ENCODE measurements at places on chromosomes 11 and 22.
A peak's percentile ranks its signal among the peaks of the same experiment; 100 is the strongest.

- DNase-seq = peak; percentile 33
Measured at GRCh38 chr11:14644226-14645014, 816 bp downstream of the PDE3B start.

DNA sequence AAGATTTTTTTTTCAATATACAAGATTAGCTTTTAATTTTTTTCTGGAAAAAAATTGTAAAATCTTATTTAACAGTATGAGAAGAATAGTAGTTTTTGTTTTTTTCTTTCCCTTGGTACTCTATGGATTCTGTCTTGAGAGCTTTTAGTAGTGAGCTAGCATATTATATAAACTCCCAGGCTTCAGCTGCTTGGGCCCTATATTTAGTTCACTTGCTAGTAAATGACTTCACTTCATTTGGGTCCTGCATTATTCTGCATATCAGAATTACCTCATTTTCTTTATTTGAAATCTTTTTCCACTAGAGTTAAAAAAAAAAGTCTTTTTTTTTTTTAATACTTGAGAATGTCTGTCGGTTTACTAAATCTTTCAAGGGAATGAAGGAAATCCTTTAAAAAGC, 33.1 kb downstream of the HIPK3 start:
- no peak for DNase-seq

GRCh38 chr11:85165819-85166218, 461.3 kb downstream of the DLG2 start:
- DNase-seq = no peak

DNA sequence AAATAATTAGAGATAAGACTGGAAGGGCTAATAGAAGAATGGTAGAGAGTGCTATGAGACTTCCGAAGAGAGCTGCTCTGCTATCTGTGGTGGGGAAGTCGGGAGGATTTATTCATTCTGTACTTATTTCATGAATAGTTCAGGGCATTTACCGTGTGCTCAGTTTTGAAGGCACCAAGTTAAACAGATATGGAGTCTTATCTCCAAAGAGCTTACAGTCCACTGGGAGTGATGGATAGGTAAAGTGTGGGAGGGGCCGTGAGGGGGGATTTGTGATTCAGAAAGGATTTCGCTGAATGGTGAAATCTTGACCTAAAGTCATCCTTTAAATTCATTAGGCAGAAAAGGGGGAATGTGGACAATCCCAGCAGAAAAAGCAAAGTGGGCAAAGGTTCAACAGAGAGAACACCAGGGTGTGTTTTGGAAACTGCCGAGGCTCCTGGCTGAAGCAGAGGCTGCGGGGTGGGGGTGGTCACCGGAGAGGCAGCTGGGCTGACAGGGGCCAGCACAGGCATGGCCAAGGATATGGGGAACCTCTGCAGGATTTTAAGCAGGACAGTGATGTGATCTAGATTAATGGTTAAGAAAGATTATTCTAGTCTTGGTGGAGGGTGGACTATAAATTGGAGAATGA, 91.2 kb downstream of the UBASH3B start:
- DNase-seq = no peak

GRCh38 chr22:49906071-49906798, 12.0 kb downstream of the ALG12 start:
- DNase-seq = no peak

DNA sequence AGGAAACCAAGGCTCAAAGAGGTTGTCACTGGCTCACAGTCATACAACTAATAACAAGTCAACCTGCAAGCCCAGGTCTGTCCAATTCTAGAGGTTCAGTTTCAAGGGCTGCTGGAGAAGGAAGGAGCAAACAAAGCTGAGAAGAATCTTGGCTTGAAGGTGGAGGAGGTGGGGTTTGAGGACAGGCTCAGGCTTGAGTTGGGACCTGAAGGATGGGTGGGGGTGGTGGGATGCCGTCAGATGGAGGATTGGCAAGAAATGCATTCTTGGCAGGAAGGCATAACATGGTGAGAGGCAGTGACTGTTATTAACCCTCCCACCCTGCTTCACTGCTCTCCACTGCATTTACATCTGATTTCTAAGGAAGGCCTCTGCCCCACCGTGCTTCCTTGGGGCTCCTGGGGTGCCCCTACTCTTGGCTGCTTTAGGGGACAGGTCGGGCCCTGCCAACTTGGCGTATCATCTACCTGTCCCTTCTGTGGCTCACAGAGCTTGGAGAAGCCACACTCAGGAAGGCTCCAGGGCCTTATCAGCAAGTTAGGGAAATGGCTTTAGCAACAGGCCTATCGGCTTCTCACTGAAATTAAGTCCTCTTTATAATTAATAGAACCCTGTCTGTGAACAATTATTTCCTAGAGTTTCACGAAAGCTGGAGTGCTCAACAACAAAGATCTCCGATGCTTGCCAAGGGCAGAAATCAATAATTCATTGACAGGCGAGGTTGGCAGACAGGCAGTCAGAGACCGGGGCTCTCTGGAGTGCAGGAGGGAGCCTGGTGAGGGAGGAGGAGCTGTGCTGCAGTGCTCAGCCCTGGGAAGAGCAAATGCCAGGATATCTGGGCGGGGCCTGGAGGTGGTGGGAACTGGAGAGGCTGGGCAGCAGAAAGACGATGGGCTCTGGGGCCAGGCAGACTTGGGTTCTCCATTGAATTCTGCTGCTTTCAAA, 84.9 kb upstream of the NARS2 start:
- no peak for DNase-seq

- no peak for DNase-seq
Measured at GRCh38 chr11:4684631-4685285, 12.9 kb downstream of the OR51E2 start.

- DNase-seq = no peak
Measured at GRCh38 chr11:83475760-83476159, 189.6 kb upstream of the CCDC90B start.

DNA sequence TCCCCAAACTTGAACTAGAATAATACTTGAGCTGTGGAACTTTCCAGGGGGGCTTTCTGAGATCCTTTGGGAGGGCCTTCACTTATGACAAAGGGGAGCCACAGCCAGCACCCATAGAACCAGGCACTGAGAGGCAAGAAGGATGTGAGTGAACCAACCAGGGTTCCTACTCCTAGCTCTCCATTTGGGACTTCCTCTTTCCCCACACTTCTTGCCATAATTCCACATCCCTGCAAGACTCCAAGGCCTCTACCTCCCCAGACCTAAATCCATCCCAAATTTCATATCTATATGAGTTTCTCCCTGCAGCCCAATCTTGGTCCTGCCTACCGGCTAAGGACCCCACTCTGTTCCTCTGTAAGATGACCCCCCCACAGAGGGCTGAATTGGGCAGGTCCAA, 31.5 kb downstream of the NRXN2 start:
- no peak for DNase-seq

DNA sequence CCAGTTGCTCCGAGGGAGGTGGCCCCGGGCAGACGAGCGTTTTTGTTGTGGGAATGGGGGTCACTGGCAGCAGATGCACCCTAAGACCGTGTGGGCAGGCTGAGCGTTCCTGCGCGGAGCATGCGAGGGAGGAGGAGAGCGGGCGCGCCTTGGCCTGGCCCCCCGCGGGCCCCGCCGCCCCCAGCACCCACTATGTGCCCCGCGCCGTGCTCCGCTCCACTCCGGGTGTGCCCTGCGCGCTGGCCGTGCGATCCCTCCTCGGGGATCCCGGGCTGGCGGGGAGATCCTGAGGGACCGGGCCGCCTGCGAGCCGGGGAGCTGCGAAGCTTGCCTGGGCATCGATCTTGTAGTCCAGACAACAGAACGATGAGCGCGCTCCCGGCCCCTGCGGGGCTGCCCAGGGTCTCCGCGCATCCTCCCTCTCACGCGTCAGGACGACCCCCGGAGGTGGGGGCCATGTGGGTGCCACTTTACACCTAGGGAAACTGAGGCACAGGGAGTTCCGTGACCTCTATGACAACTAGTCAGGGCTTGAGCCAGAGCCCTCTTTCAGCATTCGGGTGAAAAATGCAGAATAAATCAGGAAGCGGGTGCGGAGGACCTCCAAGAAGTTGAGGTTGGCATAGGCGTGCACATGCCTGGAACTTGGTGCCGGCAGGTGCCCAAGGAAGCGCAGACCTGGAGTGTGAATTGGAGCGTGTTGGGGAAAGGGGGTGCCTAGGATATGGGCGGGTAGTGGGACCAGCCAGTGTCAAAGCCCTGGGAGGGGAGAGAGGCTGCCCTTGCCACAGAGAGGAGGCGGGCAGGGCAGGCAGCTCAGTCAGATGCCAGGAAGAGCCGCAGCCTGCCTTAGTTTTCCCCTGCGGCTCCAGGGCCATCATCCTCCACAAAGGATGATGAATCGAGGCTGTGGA, 1.3 kb upstream of the KMT5B start:
- DNase-seq = peak; percentile 25

DNA sequence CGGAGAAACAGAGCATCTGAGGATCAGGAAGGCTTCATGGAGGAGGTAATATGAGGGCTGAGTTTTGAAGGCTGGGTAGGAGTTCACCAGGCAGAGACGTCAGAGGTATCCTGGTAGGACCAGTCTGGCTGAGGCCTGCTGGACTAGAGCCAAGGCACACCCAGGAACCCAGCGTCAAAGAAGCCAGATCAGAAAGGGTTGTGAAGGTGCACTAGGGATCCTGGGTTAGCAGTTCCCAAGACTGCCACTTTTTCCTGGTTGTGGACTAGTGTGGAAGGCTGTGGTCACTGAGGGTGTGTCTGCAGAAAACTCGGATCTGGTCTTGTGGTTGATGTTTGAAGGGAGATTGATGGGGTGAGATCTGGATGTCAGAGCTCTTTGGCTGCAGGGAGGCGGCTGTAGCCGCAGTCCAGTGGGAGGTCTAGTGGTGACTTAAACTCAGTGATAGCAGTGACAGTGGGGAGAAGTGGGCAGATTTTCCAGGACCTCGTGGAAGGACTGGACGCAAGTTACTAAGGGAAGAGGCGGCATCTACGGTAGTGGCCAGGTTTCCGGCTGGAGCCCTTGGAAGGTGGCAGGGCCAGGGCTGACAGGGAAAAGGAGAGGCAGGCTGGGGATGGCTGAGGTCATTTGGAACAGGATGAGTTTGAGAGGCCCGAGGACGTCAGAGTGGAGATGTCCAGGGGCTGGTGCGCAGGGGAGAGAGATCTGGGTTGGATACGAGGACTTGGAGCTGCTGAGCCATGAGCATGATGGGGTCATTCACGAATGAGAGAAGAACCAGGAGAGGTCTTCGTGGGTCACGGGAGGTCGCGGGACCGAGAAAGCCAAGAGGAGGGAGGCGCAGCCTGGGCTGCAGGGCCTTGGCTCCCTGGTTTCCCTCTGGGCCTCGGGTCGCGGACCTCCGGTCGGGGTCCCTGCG, 10.9 kb downstream of the RELA start:
- DNase-seq = no peak

DNA sequence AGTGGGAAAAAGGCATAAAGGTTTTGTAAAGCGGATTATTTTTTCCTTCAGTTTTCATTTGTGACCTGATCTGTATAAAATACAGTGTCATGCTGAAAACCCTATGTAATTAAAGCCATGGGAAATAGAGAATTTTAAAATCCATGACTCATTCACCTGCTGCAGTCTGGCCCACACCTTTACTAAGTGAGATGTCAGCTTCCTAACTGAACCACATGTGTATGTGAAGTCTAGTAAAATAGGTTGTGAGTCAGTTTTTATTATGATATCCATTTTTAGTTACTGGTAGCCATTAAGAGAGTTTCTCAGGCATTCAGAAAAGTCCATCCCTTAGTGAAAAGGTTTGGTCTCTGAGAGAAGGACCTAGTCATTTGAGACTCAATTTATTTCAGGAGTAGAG, 60.9 kb downstream of the TRIM44 start:
- DNase-seq = no peak

DNA sequence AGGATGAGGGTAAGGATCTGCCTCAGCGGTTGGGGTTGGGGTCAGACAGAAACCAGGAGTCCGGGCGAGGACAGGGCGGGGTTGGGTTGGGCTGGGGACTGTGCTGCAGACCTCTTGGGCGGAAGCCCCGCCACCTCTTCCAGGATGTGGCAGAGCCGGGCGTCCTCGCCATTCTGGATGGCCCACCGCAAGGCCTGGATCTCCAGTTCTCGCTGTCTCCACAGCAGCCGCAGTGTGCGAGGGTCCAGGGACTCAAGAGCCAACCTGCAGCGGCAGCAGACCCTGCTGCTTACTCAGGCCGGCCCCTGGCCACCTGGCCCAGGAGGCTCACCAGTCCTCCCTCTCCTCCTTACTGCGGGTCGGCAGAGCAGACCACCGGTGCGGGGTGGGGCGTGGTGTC, 2.0 kb downstream of the LMNTD2 start:
- DNase-seq = no peak

DNA sequence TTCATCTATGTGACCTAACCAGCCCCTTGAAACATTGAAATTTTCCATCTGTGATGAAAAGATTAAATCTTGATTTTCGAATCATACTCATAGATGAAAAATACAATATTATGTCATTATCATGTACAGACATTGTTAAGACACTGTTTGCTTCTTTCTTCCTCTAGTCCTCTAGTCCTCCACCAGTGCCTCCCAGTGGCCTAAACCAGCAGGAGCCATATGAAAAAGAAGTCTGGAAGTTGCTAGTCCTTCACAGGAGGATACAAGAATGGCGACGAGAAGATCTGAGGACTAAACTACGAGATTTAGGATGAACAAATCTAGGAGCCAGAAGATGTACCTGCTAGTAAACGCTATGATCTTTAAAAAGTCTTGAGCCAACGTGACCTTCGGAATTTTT, 134.1 kb downstream of the SLC17A6 start:
- no peak for DNase-seq

- DNase-seq = no peak
Measured at GRCh38 chr11:99535406-99535805, 514.7 kb downstream of the CNTN5 start.

DNA sequence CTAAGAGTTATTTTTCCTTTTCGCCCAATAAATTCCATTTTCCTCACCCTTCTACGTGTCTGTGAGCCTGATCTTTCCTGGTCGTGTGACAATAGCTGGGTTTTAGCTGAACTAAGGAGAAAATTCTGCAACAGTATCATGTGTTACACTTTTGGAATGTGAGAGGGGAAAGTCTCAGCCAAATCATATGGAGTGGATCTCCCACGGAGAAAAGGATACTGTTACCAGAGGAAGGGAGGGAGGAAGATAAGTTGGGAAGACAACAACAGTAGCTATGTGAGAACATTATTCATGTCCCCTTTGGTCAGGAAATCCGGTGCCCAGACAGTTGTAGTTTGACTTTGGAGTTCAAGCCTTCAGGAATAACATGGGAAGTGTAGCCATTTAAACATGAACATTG, 584.0 kb upstream of the RAG2 start:
- no peak for DNase-seq

DNA sequence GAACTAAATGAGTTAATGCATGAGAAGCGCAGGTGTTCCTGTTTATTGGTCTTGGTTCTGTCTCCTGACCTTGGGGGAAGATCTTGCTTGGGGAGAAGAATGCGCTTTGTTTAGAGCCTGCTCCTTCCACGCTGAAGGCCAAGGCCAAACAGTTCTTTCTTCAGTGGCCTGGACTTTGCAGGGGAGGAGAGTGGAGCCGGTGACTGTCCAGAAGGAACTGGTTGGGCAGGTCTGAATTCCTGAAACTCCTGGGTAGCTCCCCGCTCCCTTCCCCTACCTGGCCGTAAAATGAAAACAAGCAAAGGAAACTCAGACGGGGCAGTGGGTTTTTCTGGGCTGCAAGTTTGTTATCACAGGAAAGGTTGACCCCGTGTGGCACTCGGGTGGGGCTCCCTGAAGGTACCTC, 3.6 kb downstream of the ARHGAP8 start:
- no peak for DNase-seq

- peak; percentile 31 for DNase-seq
Measured at GRCh38 chr11:14499178-14499559, 442 bp downstream of the COPB1 start.

- no peak for DNase-seq
Measured at GRCh38 chr11:47916361-47916841, 64.0 kb upstream of the PTPRJ start.

GRCh38 chr11:85756401-85757200, 54.3 kb downstream of the SYTL2 start:
- DNase-seq = no peak
